Motor neuron (in vitro differentiated cells): ENCODE measurements at places on chromosomes 1 and 21. TPM values are rescaled to one million over a fixed set of nuclear protein-coding genes. Genes with fewer than 3 reads are reported as not detected.

LPGAT1 gene
- 32.1 and 35.6 TPM in 2 replicates for total RNA-seq

ZFP69B gene
- 4.2 and 5.2 TPM in 2 replicates for total RNA-seq

BMP8B gene
- total RNA-seq = 0.58 and 0.77 TPM in 2 replicates

CHRM3 gene
- 15.5 and 18.7 TPM in 2 replicates for total RNA-seq

INSRR gene
- total RNA-seq = 0.57 and 0.63 TPM in 2 replicates

RNF186 gene
- total RNA-seq = 1.0 TPM in 1 of 2 replicates, not detected in the other

UBXN10 gene
- total RNA-seq = 2.8 and 3.0 TPM in 2 replicates

FCRL5 gene
- total RNA-seq = 1.8 TPM in 1 of 2 replicates, not detected in the other

AMY2A gene
- 0.11 and 0.25 TPM in 2 replicates for total RNA-seq
